Stimulated activated CD4-positive, alpha-beta T cell treated with anti-CD3 and anti-CD28 coated beads, Interleukin-1b, Interleukin-23, amount 100 ng/mL, for 1 hour (primary cell): ENCODE measurements at places on chromosomes 12 and 14.

- DNase-seq, result no peak
These were observed 21.3 kb upstream of the PAPLN start for GRCh38 chr14:73216030-73216429.

DNA sequence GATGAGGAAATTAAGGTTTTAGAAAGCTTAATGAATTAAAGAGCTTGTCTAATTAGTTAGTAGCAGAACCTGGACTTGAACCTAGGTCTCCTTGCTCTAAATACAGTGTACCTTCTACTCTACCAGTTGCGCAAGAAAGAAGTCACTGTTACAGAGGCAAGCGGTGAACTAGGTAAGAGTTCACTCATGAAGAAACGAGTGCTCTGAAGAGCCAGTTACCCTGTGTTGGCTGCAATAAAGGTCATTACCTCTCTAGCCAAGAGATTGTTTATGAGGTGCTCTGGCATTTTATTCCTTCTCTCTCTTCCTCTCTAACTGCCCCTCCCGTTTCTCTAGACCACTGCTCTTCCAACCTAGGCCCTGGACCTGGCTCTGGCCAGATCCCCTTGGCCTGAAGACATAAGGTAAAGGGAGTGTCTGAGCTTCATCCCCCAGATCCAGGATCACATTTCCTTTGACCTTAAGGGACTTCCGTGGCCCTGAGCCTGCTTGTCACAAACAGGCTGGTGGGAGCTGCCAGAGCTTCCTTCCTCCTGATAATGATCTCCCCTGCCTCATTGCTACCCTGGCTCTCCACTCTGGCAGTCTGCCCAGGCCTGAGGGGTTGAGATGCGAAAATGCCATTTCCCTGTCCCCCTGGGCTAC lies 1.9 kb downstream of the RNASE7 start:
- no peak for DNase-seq

GRCh38 chr14:90816681-90817436 lies 629 bp upstream of the TTC7B start:
- no peak for DNase-seq

GRCh38 chr12:45988264-45988663 lies 2.1 kb downstream of the SCAF11 start:
- no peak for DNase-seq

DNA sequence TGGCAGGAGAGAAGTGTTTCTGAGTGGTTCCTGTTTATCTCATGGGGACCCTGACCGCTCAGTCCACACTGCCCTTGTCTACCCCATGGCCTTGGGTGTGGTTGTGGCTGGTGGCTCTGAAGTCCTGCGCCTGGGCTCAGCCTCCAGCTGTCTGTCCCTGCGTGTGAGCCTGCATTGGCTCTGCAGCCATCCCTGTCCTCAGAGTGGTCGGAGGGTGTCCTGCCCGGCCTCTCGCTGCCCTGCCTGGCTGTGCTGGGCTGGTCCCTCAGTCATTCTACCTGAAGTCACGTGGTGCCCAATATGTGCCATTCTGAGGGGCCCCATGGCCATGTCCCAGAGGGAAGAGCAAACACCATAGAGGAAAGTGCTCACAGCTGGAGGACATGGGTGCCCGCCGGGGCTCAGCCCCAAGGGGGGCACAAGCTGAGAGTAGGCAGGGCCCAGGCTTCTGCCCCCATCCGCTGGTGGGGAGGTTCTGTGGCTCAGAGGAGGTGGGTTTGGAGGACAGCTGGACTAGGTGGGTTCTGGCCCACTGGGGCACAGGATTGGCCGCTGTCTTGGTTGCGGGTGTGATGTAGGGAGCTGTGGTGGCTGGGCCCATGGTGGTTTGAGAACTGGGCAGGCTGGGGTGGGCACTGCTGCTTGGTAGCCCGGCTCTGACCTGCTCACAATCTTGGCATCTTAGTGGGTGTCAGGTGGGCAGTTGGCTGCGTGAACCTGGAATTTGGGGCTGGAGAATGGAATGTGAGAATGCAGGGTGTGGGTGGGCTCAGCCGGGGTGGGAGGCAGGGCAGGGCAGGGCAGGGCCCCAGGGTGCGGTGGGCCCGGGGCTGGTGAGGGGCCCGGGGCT lies 11.6 kb downstream of the TEDC1 start:
- DNase-seq, result no peak

- DNase-seq, result no peak
These were observed 471 bp downstream of the MTRFR start for GRCh38 chr12:123233505-123234308.

DNA sequence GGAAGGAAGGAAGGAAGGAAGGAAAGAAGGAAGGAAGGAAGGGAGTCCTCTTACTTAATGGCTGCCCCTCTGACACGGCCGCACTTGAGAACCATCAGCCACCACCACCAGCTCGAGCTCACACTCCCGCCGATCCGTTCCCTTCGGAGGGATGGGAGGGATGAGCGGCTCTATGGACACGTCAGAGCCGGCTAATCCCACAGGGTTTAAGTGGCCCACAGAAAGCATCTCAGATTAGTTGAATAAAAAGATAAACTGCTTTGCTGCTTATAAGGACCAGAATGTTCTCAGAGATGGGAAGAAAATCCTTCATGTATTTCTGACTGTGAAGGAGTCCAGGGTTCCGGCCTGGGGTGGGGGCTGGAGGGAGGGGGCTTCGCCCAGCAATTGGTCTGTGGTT lies 31.1 kb downstream of the PRIMA1 start:
- no peak for DNase-seq

- DNase-seq, result no peak
These were observed 22.0 kb downstream of the CD9 start for GRCh38 chr12:6222078-6222654.

GRCh38 chr12:48183876-48184548 lies 568 bp downstream of the CCDC184 start:
- no peak for DNase-seq

- no peak for DNase-seq
These were observed 152.1 kb upstream of the EEA1 start for GRCh38 chr12:93080994-93081809.

DNA sequence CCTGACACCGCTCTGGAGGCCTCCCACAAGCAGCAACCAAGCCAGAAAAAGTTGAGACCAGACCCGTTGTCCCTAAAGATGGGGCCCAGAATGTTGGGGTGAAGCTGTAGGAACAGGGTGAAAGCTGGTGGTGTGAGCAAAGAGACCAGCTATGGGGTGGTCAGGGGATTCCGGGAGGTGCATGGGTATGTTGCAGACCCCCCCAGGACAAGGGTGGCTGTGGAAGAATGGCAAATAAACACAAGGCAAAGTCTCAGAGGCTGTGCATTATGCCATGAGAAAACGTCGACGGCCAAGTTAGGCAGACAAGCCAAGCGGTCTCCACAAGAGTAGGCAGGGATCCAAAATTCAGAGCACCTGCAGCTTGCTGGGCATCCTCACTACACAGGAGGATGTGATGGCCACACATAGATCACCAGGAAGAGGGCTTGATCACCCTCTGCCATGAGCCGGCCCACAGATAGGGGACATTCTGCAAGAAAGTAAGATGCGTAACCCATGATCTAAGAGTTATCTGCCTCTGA lies 58.8 kb upstream of the KCNA1 start:
- no peak for DNase-seq

- no peak for DNase-seq
These were observed 13.2 kb downstream of the RPS6KA5 start for GRCh38 chr14:91047174-91047753.

DNA sequence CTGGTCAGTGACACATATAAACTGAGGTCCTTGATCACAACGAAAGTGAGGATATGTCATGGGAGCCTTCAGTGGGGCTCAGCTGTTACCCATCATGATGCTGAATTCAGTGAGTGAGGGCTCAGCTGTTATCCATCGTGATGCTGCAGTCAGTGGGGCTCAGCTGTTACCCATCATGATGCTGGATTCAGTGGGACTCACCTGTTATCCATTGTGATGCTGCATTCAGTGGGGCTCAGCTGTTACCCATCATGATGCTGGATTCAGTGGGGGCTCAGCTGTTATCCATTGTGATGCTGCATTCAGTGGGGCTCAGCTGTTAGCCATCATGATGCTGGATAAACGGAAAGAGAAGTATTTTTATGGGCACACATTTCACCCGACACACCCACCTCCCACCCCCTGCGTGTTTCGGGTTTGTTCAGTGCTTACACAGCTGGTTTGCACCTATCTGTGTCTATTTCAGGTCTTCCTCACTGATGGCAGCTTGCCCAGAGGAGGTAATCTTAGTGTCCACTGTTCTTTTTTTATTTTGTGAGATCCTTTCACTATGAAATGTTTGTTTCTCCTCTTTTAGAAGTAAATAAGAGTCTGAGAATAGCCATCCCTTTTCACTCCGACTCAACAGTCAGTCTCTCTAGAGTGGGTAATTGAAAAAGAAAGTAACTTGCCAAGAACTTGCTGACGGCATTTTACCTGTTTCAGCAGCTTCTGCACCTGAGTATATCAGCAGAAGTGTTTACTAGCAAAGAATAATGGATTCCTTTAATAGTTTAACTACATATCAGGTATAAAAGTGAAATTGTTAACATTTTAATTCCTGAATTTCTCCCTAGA lies 183.0 kb downstream of the ERC1 start:
- no peak for DNase-seq

- DNase-seq, result no peak
These were observed 54.7 kb upstream of the PLEKHG3 start for GRCh38 chr14:64649383-64649998.

- no peak for DNase-seq
These were observed 44.0 kb downstream of the RAD52 start for GRCh38 chr12:905261-906031.

GRCh38 chr14:92922883-92923743 lies at the start of gene CHGA:
TSS of gene CHGA (plus strand) at chr14:92923150. CDS start at chr14:92923360, 210 bp downstream.
- no peak for DNase-seq

GRCh38 chr14:96177766-96178375 lies 26.8 kb upstream of the BDKRB2 start:
- no peak for DNase-seq

- no peak for DNase-seq
These were observed 402 bp downstream of the LMNTD1 start for GRCh38 chr12:25552681-25553080.

DNA sequence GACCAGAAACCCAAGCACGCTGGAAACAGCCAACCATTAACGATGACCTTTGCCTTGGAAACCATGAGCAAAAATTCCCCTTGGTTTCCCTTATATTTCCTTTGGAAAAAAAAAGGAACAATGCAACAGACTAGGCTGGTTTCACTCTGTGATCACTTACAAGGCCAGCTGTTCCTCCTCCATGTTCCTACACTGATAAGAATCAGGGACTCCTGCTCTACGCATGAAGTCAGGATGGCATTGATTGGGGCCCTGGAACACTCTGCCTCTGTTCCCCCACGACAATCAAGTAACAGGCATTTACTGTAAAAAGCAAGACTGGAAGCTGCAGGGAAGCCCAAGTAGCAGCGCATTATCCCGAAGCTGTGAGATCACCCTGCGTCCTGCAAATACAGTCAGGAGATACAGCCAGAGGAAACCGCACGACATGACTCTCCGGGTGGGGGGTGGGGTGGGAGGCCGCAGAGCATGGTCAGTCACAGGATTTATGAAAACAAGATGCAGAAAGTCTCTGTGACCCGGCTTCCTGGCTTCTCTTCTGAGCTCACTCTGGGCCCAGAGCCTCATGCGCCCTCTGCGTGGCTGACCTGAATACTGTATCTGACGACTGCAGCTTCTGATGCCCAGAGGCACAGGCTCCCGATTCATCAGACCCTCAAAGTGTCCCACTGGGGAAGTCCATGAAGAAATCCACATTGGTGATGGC lies 31.1 kb downstream of the SSH1 start:
- no peak for DNase-seq

DNA sequence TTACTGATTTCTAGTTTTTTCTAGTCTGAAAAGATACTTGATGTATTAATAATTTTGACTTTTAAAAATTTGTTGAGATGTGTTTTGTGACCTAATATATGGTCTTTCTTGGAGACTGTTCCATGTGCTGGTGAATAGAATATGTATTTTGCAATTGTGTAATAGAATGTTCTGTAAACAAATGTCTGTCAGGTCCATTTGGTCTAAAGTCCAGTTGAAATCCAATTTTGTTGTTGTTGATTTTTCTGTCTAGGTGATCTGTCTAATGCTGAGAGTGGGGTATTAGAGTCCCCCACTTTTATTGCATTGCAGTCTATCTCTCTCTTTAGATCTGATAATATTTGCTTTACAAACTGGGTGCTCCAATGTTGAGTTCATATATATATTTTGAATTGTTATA lies 175.8 kb downstream of the RPAP3 start:
- DNase-seq, result no peak

- DNase-seq, result no peak
These were observed 59.1 kb upstream of the MED13L start for GRCh38 chr12:116336542-116337065.

DNA sequence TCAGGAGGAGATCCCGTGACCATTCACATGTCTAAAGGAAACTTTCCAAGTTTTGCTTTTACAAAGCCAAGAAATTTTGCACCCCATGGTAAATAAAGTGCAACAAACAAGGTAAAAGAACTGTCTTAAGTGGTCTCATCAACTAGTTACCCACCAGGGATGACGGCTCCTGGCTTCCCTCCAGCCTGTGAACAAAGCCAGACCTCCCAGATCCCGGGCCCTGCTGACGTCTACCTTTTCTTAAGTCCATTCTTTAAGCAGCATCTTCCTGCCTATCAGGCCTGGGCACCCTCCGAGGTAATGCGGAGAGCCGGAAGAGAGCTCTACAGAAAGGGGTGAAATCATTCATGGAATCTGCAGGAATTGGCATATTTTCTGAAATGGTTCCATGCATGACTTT lies 58.0 kb upstream of the DAAM1 start:
- DNase-seq, result no peak

DNA sequence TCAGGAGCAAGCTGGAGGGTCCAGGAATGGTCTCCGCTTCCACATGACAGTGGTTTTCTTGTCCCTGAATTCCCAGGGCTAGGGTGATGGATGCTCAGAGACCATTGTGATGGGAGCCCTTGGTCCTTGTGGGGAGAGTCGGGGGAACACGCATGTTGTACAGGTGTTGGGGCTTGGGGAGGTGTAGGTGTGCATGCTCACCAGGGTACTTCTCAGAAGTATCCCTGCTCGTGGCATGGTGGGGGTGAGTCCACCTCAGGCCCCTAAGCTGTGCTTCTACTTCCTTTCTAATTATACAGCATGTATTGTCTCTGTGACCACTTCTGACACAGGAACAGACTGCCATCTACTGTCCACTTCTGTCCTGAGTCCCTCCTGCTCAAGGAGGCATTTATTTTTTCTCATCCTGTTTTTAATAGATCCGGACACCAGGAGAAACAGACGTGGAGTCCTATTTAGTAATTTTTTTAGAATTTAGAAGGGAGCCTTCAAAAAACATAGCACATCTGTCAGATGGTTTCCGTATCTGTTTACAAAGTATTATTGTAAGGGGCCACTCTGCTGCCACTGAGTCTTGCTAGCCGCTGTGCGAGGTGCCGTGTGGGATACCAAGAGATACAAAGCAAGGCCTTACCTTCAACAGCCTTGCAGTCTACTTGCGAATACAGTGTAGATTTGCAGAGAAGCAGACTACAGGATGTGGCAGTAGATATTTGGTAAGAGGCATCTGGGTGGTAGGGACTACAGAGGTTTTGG lies 10.5 kb downstream of the NTF3 start:
- DNase-seq, result no peak

GRCh38 chr12:59699421-59700152 lies 103.8 kb downstream of the SLC16A7 start:
- no peak for DNase-seq
